Heart right ventricle (tissue), 16 donors: ENCODE measurements at places on chromosomes 3 and 15.

DNA sequence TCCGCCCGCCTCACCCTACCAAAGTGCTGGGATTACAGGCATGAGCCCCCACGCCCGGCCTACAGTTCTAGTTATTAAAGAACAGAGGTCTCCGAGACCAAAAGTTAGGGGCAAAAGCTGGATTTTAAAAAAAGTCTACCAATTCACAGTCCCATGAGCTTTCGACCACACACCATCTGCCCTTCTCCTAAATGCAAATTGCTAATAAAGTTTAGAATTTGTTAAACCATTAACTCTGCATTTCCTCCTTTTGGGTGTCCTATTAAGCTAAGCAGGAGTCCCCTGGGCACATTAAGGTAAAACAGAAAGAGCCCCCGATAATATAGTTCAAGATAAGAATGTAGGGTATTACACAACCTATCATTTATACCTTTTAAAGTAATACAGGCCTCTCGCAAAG, 322.7 kb downstream of the FOXP1 start:
- no peak for DNase-seq

GRCh38 chr15:93428150-93428549, 339.1 kb upstream of the RGMA start:
- DNase-seq: no peak

- DNase-seq: no peak
Observed at GRCh38 chr3:45881078-45882022, 5.0 kb upstream of the CCR9 start.

DNA sequence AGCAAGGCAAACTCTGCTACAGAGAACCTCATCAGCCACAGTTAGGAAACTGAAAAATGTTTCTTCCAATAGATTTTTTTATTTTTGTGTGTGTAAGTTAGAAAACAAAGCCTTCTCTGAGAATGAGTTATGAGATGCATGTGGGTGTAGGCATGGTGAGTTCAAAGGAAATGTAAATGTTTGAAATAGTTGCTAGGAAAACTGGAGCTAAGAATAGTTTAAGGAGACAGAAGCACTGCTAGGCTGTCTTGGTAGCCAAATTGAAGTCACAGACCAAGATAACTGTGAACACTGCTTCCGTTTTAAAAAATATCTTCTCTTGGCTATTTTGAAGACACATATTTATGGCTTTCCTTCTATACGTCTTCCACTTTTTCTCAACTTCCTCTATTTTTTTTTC, 1501.2 kb upstream of the CADM2 start:
- DNase-seq: no peak

DNA sequence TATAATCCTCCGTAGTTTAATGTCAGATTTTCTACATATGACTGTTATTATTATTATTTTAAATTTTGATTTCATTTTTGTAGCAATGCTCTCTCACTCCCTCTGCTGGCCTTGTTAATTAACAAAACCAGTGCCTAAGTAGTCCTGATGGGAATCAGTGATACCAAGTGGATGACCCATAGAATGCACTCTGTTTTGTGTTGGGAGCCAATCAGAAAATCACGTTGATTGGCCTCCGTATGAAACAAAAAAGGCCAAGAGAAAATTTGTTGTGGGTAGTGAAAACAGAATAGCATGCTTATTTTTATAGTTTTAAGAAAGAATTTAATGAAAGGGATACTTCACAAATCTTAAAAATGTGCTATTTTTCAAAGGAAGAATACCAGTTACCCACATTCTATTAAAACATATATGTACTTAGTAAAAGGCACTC, 34.4 kb upstream of the MEIS2 start:
- no peak for DNase-seq

GRCh38 chr15:82540984-82541431, 751 bp upstream of the RPS17 start:
- DNase-seq: no peak

DNA sequence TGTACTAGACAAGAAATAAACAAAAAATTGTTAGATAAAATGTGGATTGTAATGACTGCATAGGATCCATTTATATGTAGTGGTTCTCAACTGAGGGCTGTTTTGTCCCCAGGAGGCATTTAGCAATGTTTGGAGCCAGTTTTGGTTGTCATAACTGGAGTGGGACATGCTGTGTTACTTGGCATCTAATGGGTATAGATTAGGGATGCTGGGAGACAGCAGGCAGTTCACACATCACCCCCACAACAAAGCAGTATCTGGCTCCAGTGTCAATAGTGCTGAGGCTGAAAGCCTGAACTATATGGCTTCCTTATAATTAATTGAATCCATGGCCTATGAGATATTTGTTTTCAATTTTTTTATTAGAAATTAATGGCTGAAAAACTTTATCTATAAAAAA, 72.0 kb upstream of the SAMMSON start:
- DNase-seq: no peak

DNA sequence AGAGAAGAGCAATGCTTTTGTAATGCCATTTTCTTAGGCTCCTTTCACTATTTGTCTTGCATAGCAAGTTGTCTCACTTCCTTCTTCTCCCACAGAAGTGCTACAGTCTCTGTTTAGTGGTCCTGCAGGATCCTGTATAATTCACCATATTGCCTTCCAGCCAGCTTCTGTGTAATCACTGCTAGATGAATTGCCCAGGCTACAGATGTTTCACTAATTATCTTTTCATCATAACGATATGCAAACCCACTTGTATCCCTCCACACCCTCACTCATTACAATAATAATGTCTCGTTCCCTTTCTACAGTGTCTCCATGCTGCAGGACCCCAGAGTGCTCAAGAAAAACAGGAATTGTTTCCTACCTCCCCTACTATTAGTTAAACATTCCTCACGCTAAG, 402.9 kb downstream of the TBL1XR1 start:
- DNase-seq: no peak

- no peak for DNase-seq
Observed at GRCh38 chr3:4997946-4998345, 18.7 kb downstream of the BHLHE40 start.

DNA sequence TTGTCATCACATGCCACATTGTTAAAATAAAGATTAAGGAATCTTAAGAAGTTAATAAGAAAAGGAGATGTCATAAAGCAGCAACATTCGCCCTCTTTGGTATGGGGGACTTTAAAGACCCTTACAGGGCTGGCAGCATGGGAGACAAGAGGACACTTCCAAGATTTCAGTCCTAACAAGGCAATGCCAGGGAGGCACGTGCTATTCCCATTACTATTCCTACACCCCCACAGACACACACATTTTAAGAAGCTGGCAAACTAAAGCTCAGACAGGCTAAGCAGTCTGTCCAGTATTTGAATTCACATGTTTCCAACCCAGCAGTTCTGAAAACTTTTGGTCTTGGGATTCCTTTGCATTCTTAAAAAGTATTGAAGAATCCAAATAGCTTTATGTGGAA, 80.8 kb downstream of the WDR49 start:
- DNase-seq: no peak

- DNase-seq: no peak
Observed at GRCh38 chr3:169894110-169894509, 17.3 kb upstream of the SAMD7 start.

- DNase-seq: no peak
Observed at GRCh38 chr3:49098910-49099630, 5.2 kb upstream of the QRICH1 start.

DNA sequence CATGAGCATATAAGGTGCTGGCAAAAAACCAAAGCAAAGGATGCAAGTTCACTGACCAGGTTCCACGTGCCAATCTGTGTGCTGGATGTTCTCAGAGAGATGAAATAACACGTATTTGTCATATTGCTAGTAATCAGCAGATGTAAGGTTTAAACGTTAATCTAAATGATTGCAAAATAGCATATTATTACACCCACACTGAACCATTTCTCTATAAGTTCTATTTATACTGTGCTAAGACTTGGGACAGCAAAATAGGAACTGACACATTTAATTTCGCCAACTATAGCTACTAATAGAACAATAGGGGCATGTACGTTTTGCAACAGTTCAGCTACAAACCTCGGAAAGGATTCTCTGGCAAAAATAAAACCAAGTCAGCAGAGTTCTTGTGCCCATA, 350.3 kb upstream of the ZNF385D start:
- DNase-seq: no peak

DNA sequence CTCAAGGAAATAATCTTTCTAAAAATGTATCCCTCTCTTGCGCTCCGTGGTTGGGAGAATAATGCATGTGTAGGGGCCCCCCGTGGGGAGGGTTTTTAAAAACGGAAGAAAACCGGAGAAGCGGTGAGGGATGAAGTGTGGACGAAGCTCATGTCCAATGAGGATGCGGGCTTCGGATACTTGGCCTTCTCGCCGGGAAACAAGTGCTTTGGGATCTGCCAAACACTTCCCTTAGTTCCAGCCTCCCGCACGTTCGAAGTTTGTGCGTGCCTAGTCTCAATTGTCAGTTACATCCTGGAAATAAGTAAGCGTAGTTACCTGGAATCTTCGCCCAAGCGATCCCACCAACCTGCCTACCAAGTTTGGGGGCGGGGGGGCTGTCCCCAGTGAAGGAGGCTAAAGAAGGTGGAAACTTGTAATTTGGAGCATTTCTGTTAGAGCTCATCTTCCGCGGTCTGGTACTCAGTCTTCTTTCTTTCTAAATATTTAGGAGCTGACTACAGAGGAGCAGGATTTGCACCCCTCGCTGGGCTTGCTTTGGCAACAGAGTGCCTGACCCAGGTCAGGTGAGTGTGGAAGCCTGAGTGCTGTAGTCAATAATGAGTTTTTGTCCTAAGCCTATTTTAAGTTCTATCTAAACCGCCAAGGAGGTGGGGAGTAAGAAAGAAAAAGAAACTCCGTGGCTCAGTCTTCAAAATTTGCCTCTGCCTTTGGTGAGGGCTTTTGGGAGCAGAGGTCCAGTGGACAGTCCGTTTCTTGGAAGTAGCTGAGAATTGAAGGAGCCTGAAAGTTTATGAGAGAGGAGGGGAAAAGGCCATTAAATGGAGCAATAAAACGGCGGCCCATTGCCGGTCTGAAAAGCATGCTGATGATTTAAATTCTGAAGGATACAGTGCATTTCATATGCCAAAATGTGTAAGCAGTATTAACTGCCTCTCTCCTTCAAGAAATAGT, 1.1 kb downstream of the ITPR1 start:
- peak; percentile 30 for DNase-seq

DNA sequence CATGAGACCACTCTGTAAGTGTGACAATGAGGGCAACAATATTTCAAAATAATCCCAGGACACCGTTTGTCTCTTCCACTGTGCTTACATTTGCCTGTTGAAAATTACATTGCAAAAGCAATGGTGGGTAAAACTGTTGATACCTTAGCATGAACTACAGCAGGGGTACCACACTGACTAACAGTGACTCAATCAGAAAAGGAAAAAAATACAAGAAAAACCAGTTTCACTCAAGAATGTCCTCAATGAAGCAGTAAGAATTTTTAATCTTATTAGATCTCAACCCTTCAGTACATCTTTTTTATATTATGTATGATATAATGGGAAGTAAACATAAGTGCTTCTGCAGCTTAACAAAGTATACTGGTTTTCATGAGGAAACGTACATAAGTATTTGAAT, 1.6 kb upstream of the CCDC54 start:
- DNase-seq: no peak

DNA sequence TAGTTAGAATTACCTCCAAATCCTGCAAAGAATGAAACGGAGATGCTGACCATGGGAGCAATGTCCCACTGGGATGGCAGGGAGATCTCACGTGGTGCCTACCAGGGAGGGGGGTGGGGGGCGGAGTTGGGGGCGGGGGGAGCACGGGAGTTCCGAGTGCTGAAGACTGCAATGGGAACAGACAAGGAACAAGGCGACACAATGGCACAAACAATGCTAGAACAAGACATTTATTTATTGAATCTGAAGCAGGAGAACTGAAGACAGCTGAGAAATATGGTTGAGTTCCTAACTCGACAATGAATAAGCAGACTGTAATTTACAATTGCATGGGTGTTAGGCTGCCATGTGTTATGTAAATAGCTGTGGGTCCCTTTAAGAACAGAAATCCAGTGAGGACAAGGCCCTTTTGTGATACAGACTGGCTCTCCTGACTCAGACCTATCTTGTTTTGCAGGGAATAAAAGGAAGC, 91.2 kb downstream of the AQP9 start:
- no peak for DNase-seq

DNA sequence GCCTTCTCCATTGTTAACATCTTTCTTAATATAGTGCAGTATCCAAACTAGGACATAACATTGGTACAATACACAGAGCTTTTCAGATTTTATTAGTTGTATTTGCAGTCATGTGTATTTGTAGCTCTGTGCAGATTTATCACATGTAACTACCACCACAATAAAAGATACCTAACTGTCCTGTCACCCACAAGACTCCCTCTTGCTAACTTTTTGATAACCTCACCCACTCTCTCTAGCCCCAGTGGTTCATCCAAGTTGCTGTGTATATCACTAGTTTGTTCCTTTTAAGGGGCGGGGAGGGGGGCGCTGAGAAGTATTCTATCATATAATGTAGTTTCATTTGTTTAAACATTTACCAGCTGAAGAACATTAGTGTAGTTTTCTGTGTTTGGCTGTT, 46.1 kb downstream of the PIAS1 start:
- no peak for DNase-seq

DNA sequence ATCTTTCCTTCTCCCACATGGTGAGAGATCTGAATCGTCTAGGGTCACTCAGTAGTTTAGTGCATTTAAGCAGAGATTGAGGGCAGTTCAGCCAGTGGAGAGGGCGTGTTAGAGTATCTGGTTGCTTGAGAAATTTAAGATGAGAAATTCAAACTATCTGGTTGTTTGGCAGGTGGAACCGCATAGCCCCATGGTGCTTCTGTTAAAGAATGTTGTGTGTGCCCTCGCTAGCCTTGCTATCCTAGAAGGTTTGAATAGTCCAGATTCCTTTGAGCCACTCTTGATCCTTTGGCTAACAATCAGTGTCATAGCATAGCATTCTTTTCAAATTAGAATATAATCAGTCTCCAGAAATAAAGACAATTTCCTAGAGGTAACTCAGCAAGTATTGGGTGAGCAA, 32.1 kb downstream of the ABHD17C start:
- DNase-seq: no peak

DNA sequence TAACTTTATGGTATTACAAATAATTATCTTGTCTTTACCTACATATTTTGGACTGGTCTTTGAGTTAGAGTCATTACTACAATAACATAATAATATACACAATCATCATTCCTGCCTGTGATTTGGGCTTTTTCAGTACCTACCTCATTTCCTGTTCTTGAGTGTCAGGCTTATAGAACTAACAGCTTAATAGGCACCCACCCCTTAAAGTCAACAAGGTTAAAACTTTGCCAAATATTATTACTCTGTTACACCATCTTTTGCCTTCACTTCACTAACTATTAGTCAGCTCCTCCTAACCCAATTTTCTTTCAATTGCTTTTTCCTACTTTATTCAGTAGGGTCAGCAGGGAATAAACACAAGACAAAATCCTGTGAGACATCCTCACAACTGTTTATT, 488.7 kb upstream of the AGTR1 start:
- no peak for DNase-seq

DNA sequence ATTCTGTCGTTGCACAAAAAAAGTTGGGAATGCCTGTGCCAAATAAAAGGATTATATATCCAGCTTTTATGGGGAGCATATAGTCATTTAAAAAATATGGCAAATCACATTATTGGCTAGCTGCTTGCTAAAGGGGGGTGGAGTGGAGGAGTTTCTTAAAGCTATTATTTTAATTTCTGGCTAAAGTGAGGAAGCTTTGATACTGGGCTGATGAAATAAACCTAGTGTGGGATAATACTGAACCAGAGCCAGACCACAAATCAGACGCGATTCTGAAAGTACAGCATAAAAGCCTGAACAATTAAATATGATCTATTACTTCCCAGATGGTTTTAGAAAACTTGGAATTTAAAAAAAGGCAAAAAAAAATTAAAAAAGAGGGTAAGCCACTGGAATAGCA, 14.4 kb downstream of the POLR2M start:
- DNase-seq: no peak
